AG09319 (cell line): ENCODE measurements at places on chromosomes 2 and 18.

GRCh38 chr2:25697559-25698341 is 24.4 kb upstream of the DTNB start:
- no peak for DNase-seq

DNA sequence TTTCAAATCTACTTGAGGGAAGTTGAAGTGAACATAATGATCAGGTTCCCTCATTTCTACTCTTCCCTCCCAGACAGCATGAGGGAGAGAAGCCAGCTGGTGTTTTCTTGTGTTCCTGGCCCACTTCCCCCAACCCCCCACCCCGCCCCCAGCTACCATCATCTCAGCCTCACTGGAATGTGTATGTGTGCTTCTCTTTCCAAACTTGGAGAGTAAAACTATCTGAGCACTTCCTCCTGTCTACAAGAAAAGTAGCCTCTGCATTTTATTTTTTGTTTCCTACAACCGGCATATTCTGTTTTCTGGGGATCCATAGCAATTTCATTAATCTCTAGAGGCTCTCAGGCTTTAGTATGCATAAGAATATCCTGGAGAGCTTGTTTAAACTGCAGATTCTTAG is 53.6 kb upstream of the GRHL1 start:
- DNase-seq, result no peak

GRCh38 chr2:15914596-15915385 is 25.6 kb upstream of the MYCN start:
- no peak for DNase-seq

GRCh38 chr2:61214171-61214570 is 52.2 kb downstream of the C2orf74 start:
- DNase-seq, result no peak

- DNase-seq, result no peak
Observed at GRCh38 chr2:15186118-15186517, 375.0 kb downstream of the NBAS start.

- DNase-seq, result no peak
Observed at GRCh38 chr2:423479-423878, 135.6 kb upstream of the ALKAL2 start.

DNA sequence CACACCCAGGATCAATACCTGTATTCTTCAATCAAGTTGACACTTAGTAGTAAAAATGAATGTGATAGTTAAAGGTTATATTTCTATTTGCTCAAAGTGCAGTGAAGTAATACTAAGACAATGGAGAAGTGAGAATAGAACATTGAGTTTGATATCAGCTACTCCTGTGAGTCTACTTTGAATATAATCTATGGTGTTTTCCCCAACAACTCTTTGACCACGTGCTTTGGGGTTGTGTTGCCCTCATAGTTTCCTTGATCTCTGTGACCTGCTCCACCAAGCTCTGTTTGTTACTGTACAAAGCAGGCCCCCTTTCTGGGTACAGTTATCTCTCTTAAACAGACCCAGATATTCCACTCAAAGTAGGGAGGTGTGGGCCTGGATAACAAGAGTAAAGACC is 222.9 kb downstream of the GALR1 start:
- no peak for DNase-seq

- DNase-seq, result peak; percentile 77
Observed at GRCh38 chr2:234257859-234258561, 207.5 kb downstream of the SPP2 start.

DNA sequence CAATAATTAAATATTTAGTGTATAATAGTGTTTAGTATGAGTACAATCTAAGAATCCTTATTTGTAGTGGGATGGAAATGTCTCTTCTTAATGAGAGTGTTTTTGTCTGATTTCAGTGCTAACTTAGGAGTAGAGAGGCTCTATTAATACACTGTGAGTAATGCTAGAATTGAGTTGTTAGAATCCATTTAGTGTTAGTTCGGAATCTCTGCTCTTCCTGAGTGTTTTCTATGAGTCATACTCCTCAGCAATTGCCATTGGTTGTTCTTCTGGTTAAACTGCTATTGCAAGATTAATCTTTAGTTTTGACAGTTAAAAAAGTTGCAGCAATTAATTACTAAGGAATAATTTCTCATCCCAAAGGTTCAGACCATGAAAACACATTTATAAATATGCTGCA is 828.6 kb upstream of the POU3F3 start:
- DNase-seq, result no peak

DNA sequence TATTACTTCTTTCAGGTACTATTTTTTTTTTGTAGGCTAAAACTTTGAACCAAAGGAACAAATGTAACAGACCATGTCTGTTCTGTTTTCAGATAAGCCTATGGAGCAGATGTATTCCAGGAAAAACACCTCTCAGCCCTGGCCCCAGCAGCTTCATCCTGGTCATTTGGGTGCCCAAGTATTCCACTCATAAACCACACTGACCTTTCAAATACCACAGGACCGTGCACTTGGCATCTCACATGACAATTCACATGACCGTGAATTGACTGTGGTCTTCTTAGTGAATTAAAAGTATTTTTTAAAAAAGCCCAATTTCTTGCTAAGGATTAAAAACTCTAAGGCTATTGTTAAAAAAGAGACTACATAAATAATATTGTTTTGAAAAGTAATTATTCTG is 50.2 kb downstream of the SMIM21 start:
- DNase-seq, result no peak

GRCh38 chr18:24065906-24066305 is 51.4 kb downstream of the TTC39C start:
- DNase-seq, result no peak

DNA sequence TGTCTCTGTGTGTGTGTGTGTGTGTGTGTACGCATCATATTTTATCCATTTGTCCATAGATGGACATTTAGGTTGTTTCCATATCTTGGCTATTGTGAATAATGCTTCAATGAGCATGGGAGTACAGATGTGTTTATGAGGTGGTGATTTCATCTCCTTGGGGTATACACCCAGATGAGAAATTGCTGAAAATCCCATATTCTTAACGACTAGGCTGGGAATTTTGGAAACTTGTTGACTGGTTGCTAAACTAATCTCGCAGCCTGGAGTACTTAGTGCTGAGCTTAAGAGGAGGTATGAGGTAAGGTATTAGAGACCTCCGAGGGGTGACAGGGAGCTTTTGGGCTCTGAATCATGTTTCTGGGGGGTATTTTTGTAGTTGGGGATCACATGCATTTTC is 66.0 kb upstream of the SPRED2 start:
- no peak for DNase-seq

DNA sequence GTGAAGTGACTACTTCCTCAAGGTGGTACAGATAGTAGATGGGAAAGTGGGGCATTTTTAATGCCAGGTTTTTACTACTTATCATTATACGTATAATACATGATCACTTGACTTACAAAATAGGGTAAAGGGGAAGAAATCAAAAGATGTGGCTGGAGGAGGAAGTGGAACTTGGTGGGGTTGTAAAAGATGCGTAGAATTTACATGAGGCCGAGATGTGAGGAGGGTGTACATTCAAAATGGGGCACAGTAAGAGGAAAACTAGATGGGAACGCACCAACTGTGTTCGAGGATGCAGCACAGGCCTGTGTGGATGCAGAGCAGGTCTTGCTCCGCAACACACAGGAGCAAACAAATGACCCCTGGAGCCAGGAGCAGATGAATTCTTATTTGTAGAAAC is 403.3 kb downstream of the TXNL1 start:
- DNase-seq, result no peak

DNA sequence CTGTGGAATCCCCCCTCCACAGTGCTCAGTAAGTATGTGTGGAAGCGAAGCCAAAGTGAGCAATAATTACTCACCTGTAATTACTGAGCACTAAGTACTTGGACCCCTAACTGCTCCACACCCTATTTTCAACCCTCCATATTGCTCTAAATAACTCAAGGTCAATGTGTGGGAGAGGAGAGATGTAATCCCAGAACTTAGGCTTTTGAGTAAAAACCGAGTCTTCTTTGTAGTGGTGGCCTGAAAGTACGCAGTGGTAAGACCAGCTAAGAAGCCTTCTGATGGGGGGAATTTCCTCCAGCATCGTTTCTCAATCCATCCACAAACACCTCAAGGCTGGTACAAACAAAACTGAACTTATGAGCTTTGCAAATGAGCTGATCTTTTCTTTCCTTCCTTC is 551.6 kb downstream of the ZEB2 start:
- no peak for DNase-seq

- no peak for DNase-seq
Observed at GRCh38 chr2:45637440-45637839, 14.0 kb upstream of the PRKCE start.

DNA sequence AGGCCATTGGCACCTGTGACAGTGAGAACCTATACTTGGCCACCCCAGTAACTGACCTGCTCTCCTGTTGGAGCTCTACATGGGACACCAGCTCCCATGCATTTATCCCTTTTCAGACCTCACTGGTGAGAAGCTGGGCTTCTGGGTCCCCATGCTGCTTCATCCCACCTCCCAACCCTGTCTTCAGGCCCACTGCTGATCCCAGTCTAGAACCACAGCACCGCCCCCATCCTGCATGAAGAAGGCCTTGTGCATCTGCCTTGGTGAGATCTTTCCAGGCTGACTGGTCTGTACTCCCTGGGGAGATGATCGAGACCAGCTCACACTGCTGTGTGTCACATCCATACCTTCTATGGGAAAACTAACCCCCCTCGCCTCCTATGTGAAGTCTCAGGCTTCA is 22.7 kb downstream of the TTC32 start:
- no peak for DNase-seq

GRCh38 chr2:217650716-217651360 is 352.0 kb downstream of the TNS1 start:
- DNase-seq, result peak; percentile 19

DNA sequence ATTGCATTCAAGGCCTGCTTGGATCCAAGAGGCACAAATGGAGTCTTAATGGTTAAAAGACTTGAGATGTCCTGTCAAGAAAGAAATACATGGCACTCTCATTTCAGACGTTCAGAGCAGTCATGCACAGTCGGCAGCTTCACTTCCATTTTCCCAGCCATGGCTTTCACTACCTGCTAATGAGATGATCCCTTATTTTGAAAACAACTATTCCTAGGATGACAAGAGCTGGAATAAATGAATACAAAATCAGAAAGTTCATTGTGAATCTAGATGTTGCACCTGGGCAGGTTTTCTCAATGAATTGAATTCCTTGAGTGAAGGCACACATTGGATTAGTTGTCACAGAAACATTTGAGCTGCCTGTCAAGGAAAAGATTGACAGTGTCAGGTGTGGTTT is 25.7 kb downstream of the ABCG5 start:
- DNase-seq, result no peak

DNA sequence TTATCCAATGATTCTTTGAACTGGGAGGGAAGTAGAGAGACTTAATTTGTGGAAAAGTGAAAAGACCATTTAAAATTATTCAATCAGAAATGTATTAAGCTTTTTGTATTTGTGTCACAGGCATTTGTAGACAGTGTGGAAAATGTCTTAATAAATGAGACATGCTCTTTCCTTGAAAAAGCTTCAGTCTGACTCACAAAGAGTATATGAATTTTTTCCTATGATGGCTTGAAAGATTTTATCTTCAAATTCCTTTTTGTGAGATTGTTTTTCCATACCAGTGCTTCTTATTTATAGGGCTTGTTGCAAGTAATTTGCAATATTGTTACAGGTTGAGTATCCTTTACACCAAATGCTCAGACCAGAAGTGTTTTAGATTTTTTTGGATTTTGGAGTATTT is 39.5 kb downstream of the STON1 start:
- no peak for DNase-seq

- DNase-seq, result no peak
Observed at GRCh38 chr2:7452110-7452876, 535.1 kb downstream of the RNF144A start.

DNA sequence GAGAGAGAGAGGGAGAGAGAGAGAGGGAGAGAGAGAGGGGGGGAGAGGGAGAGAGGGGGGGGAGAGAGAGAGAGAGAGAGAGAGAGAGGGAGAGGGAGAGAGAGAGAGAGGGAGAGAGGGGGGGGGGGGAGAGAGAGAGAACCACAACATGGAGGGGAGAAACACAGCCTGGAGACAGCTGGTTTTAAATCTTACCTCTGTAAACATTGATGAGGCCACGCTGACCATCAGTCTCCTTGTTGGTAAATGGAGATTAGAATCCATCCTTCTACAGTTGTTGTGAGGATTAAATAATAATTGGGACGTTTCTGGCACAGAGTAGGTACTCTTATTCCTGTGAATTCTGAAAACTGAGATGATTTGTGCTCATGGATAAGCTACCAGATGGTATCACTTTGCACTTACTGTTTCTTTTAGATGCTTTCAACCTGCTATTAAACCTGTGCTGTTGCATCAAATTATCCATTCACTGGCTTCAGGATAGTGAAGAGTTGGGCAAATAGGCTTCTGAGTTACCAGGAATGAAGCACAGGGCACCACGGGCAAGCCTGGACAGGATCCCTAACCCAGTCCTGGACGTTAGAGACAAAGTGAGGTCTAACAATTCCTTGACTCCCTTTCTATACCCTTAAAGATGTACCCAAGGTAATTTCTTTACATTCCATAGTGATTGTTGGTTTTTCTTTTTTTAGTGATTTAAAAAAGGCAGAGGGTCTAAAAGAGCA is 318.1 kb downstream of the ZNF521 start:
- no peak for DNase-seq

GRCh38 chr2:122565364-122565763 is 809.9 kb downstream of the TSN start:
- DNase-seq, result no peak

- DNase-seq, result no peak
Observed at GRCh38 chr18:74896390-74896991, 298.8 kb downstream of the ZNF407 start.

DNA sequence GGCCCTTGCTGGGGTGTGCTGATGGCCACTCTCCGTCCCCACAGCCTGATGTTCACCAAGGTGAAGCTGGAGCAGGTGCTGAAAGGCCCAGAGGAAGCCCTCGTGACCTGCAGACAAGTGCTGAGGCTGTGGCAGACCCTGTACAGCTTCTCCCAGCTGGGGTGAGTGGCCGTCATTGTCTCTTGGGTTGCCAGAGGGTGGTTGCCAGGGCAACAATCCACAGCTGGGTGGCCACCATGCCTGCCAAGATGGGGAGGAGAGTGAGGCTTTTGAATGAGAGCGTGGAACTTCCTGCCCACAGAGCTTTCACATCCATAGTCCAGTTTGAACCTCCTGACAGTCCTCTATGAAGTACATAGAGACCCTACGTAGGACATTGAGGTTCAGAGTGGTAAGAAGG is 108.8 kb downstream of the STPG4 start:
- DNase-seq, result no peak

DNA sequence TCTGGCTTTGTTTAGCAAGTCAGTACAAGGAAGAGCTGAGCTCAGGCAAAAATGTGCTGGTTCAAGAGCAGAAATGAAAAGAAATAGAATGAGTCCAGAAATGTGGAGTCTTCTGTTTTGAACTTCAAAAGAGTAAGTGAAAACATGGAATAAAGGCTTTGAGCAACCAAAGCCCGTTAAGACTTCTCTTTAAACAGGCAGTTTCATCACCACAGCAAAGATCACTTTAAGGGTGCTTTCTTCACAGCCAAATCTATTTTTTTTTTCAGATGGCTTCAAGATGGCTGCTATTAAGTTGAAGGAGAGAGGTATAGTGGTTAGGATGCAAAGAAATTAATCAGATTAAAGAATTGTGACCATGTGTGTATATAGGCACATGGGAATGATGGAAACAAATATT is 2.0 kb upstream of the CHRNA1 start:
- no peak for DNase-seq
